ENCODE measurements at places on chromosomes 4 and X. TPM values are rescaled to one million over a fixed set of nuclear protein-coding genes. Genes with fewer than 3 reads are reported as not detected.

Gene TRIM61
- total RNA-seq: 2.7 TPM

- H3K36me3 ChIP-seq: no peaks in the 10 kb centered on the region
- H3K27ac ChIP-seq: no peak overlapping the region
- no peaks in the 10 kb centered on the region for H3K4me1 ChIP-seq
- H3K4me3 ChIP-seq: no peak overlapping the region
Measured at GRCh38 chr4:162909952-162910351, 256.7 kb downstream of the NAF1 start.

DNA sequence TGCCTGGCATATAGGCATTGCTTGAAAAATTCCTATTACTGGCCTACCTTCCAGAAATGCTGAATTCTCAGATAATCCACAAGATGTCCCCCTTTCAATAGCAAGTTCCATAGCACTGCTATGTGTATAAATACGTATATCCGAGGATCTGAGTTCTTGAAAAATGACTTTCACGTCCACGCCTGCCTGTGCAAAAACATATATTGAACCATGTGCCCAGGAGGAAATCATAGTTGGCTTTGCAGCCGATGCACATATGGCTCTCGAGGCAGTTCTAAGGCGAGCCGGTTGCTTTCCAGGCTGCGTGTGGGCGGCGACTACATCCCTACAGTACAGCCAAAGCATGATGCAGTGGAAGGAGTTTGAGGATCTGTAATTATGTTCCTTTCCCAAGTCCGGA is 55.4 kb upstream of the ESX1 start:
- no peak overlapping the region for H3K4me3 ChIP-seq
- H3K27ac ChIP-seq: no peak overlapping the region
- no peak for DNase-seq
- H3K36me3 ChIP-seq: no peaks in the 10 kb centered on the region
- no peaks in the 10 kb centered on the region for H3K27me3 ChIP-seq
- no peaks in the 10 kb centered on the region for H3K4me1 ChIP-seq

GRCh38 chr4:98679738-98680137 is 21.3 kb upstream of the TSPAN5 start:
- H3K4me3 ChIP-seq: no peak overlapping the region
- H3K4me1 ChIP-seq: peaks cover 2% of the 10 kb centered on the region
- no peak for DNase-seq
- no peaks in the 10 kb centered on the region for H3K36me3 ChIP-seq

DNA sequence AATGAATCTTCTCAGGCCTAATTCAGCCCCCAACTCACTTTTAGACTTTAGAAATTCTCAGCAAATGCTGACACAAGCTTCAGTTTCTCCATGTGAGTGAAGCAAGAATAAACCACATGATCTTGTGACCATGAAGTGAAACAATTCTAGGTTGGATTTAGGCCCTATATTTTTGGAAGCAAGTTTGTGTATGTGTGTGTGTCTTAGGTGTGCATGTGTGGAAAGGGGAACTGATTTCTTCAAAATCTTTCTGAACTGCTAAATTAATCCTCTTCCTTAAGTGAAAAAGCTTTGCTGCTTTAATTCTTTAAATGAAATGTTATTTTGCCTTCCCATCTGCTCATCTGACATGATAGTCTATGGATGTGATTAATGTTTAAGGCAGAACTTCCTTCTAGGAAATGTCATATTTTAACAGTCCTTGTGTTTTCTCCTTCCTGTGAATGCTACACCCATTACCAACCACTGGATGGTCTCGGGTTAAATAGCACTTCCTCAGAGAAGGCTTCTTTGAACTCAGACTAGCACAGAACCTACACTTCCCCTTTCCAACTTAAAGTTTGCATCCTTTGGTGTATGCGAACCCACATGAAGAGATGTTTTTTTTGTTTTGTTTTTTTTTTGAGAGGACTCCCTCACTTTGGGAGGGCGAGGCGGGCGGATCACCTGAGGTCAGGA is 1.2 kb upstream of the TMEM144 start:
- no peaks in the 10 kb centered on the region for H3K36me3 ChIP-seq
- no peak for DNase-seq
- H3K4me1 ChIP-seq: peaks cover 13% of the 10 kb centered on the region
- H3K27ac ChIP-seq: no peak overlapping the region
